ENCODE measurements at places on chromosomes 6 and 20.
A peak's percentile ranks its signal among the peaks of the same experiment; 100 is the strongest.

DNA sequence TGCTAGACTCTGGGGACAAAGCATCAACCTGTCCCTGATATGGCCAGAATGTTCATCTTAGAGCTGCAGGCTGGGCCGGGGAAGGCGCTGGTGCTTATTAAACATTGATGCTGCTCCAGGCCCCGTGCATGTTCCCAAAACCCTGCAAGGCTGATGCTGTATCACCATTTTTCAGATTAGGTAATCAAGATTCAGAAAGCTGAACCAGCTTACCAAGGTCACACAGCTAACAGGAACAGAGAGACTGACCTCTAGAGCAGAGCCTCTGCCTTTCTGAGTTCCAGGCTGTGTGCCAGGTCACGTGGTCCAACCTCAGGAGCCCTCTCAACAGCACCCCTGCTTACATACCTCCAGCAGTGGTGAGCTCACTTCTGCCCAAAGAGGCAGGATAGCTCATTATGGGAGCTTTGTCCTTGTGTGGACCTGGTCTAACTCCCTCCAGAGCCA, 16.1 kb upstream of the VSTM2L start:
- DNase-seq = no peak

GRCh38 chr6:46526607-46527006, 35.4 kb upstream of the RCAN2 start:
- no peak for DNase-seq

DNA sequence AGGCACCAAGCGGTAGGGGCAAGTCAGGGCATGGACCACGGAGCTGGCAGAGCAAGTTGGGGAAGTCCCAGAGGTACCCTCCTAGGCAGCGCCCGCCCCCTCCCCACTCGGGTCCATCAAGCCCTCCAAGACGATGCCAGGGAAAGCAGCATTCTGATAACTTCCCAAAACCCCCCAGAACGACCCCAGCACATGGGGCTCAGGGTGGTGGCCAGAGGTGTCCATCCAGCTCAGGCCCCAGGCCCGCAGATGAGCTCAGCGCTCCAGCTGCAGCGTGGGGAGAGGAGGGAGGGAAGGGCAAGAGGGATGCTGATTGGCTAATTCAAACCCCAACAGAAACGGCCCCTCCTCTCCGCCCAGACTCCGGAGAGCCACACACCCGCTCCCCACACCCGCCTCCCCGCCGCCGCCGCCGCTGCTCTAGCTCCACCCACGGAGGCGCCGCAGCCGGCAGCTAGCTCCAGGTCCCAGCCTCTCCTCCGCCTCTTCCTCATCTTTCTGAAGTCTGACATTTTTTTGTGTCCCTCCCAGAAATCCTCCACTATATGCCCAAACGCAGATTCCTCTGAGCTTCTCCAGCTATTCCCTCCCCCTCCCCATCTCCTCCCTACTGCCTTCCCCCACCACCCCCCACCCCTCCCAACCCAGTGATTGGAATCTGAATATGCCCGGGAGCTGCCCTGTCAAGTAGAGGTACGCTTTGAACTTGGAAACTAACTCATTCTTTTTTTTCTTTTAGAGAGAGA, 40.3 kb upstream of the TLDC2 start:
- DNase-seq = peak; percentile 91

GRCh38 chr20:51775241-51775640, 7.1 kb upstream of the ATP9A start:
- DNase-seq = no peak

- DNase-seq = peak; percentile 26
Measured at GRCh38 chr6:109491207-109491938, 8.4 kb upstream of the ZBTB24 start.

DNA sequence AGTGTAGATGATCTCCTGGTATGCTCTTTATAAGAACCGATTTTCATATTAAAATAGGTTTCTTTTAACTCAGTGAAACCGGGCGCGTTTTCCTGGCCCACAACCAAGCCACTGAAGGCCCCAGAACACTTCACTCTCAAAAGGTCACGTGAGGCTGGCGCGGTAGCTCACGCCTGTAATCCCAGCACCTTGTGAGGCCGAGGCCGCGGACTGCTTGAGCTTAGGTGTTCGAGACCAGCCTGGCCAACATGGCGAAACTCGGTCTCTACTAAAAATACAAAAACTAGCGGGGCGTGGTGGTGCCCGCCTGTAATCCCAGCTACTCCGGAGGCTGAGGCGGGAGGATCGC, 402 bp upstream of the TAF8 start:
- DNase-seq = peak; percentile 63

DNA sequence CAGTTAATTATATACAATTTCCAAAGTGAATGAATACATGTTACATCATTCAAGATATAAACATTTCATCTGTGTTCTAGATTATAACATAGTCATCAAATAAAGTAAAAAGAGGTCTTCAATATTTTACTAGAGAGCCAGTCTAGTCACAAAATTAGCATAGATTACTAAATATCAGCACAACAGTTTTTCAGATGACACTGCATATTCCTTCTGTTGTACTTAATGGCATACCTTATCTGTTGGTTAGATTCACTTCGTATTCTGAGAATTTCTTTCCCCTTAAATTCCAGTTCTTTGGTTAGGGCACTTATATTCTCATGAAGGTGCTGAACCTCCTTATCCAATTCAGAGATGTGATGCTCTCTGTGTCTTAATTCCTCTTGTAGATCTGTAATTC, 39.8 kb upstream of the MCM9 start:
- DNase-seq = no peak

DNA sequence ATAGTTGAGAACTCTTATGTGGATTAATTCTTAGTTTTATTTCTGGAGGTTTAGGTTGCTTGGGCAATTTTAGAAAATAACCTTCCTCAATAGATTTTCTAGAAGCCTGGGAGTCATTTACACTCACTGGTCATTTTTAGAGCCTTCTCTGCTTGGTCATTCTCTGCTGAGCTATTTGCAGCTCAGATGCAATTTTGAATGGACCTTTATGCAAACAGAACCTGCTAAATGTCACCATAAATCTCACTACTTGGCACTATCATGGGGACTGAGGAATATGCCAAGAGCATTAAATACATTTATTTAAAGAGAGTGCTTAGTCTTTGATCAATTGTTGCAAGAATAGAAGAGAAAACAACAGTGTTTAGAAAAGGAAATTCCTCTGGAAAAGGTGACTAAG, 154.0 kb downstream of the CLVS2 start:
- no peak for DNase-seq

DNA sequence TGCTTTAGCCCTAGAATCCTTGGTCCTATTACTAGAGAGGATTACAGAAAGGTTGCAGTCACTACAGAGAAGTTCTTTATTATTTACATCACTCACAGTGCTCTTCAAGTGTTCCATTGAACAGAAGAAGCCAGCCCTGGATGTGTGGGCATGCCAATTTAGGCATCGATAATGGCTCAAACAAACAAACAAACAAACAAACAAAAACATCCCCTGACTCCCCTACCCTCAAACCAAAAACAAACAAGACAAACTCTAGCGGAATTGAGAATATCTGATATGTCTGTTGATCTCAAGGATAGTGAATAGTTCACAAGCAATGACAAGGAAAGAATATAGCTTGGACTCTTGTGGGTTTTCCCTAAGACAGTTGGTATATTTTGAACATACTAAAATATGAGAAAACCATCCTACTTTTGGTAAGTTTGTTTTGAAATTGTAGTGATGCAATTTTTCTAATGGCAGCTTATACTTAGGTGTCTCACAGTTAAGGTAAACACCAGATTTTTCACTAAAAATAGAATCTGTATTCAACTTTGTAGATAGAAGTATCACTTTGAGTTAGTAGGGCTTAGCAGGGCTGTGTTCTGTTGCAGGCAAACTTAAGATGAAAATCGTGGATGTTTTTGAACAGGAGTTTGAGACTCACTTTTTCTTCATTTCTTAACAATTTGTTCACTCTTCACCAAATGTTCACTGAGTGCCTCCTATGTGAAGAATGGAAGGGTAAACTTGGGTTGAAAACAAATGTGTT, 92.8 kb upstream of the FAM184A start:
- DNase-seq = no peak

GRCh38 chr20:61887596-61888093, 178.0 kb downstream of the TAF4 start:
- DNase-seq = no peak

GRCh38 chr6:136809091-136809860, 13.1 kb upstream of the PEX7 start:
- no peak for DNase-seq

DNA sequence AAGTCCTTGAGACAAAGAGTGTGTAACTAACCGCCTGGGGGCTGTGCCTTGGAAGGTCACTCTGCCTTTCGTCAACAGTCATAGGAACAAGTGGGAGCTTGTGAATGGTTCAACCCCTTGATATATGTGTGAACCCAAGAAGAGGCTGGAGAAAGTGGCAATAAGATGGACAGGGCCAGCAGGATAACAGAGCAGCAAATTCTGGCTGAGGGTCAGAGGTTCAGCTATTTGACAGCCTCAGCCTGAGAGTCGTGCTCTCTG, 54.9 kb downstream of the CPNE5 start:
- DNase-seq = no peak

GRCh38 chr6:161318456-161318855, 44.6 kb upstream of the AGPAT4 start:
- no peak for DNase-seq

- no peak for DNase-seq
Measured at GRCh38 chr6:106473812-106474211, 113.3 kb downstream of the CRYBG1 start.

DNA sequence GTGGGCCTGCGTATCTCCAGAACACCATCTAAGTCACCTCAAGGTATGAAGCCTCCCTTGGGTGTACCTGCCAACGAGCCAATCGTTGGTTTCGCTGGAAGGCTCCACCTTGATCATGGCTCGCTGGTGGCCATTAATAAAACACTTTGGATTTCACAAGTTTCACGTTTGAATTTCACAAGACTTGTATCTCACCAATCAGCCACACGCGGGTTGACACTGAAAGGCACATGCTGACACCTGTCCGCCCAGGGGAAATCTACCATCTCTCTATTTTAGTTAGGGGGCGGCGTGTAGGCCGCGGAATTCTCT, 586 bp upstream of the HMGA1 start:
- peak; percentile 60 for DNase-seq

DNA sequence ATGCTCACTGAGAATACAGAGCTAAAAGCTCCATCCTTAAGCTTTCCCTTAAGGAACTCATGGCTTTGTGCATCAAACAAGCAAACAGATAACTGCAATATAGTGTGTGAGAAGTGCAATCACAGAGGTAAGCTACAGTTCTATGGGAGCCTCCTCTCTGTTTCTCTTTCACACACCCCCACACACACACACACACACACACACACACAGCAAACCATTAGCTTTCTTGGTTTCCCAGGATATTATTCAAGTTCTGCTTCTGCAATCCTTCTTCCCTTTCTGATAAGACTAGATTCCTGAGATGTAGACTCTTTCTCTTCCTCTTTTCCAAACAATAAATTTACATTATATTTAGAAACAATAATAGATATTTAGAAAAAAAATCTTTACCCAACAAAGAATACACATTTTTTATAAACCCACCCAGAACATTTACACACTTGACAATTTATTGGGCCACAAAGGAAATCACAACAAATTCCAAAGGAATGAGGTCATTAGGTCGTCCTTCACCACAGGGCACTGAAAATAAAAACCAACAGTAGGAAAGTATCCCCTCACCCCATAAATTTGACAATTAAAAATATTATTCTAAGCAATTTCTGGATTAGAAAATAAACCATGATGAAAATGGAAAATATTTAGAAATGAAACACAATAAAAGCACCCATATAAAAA, 9.3 kb upstream of the GFOD1 start:
- no peak for DNase-seq

- no peak for DNase-seq
Measured at GRCh38 chr6:80341330-80341729, 234.9 kb downstream of the BCKDHB start.

GRCh38 chr6:105097288-105097687, 82.5 kb downstream of the POPDC3 start:
- no peak for DNase-seq

GRCh38 chr6:167898673-167899311, 72.1 kb downstream of the AFDN start:
- no peak for DNase-seq

GRCh38 chr6:135837735-135838449, 13.6 kb upstream of the PDE7B start:
- DNase-seq = no peak

DNA sequence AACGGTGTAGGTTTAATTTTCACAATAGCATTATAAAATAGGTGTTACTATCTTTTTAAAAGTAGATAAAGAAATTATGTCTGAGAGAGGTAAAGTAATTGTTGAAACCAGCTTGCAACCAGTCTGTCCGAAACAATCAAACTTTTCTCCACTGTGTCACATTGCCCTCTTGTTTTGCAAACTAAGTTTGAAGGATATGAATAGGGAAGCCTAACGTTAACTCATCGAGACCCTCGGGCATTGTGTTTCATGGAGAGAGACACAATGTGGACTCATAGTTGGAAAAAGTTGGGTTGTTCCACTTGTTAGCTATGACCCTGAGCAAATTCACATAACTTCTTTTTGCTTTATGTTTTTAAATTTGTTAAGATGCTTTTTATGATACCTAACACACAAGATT, 254.4 kb upstream of the IMPG1 start:
- DNase-seq = no peak

DNA sequence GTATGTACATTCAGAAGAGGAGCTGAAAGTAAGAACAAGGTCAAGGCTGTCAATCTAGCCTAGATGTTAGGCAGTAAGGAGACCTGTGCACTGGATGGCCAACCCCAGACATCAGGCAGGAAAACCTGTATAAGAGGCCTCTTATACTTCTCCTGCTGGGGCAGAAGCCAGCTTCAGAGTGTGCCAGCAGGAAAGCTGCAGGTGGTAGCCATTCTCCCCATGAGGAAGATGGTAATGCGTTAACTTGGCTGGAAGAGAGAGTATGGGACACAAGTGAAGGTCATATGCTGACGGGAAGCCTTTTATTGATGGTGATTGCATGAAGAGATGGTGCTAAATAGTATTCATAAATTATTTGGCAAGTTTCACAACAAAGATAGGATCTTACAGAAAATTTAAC, 20.6 kb downstream of the NHLRC1 start:
- no peak for DNase-seq

DNA sequence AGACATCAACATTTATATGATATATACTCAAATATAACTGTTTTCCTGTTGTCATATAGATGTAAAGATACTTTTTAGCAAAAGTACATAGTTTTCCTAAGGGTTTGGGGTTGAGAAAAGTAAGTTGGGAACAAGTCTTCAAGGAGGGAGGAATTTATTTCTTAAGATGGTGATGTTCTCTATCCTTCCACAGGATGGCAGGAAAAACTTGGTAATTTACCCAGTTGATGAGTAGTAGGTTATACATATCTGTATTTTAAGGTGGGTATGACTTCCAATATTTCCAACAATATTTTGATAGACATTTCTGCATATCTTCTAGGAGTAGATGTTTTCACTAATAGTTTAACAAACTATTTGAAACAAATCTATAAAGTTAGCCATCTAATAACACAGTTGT, 254.4 kb downstream of the RIMS1 start:
- DNase-seq = no peak

DNA sequence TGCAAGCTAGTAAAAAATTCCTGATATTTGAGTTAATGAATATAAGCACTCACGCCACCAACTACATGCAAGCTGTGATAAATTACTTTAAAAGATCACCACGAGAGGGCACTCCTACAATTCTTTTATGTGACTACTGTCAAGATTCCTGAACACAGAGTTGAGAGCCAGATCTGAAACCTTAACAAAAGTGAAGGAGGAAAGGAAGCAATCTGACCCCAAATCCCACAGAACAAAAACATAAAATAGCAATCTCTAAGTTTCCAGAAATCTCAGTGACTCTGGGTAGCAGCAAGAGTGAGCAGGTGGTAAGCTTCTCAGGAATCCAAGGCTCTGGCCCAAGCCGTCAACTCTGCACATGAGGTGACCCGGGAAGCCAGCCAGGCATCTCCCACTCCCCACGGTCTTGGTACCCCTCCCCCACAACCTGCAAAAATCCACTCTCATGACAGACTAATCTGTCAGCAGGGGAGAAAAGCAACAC, 55.1 kb downstream of the STAU1 start:
- DNase-seq = peak; percentile 35

Measured in CD4-positive, alpha-beta T cell treated with Interleukin-17A for 4 hours (primary cell).